Fibroblast of skin of right biceps (primary cell): ENCODE measurements at places on chromosomes 3 and 15.
A peak's percentile ranks its signal among the peaks of the same experiment; 100 is the strongest.

DNA sequence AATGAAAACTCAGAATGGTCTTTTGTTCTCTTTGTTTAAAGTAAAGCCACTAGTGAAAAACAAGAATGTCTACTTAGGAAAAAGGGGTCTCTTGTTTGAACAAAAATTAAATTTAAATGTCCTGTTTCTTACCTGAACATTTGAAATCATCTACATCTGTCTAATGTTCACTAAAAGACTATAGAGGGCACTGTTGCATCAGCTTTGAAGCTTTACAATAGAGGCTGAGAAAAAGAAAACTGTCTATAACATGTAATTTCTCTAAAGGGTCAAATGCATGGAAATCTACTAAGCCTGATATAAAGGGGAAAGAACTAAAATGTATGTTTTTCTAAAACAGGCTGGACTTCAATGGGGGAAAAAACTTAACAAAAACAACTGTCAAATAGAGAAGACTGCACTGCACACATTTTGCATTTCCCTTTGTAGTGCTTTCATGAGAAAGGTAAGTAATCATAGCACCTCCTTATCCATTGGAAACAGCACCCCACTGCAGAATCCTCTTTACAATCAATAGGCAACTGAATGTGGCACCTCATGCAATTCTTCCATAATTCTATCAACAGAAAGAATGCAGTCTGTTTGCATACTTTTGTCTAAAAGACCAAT lies 26.3 kb downstream of the DPH6 start:
- DNase-seq: peak; percentile 69

- DNase-seq: peak; percentile 47
Measured at GRCh38 chr15:64426845-64427465, 33.4 kb upstream of the ZNF609 start.

GRCh38 chr15:41256577-41257038 lies 25.5 kb downstream of the CHP1 start:
- DNase-seq: no peak

DNA sequence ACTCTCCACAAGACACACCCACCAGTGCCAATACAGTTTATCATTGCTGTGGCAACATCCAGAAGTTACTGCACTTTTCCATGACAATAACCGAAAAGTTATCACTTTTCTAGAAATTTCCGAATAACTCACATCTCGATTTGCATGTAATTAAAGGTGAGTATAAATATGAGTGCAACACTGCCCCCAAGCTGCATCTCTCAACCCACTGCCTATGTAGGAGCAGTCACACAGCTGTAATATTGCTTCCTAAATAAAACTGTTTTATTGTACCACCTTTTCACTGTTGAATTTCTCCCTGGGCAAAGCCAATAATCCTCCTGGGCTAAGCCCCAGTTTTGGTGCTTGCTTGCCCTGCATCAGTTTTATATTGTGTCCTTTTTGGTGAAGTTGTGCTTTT lies 601.0 kb upstream of the EPHA6 start:
- no peak for DNase-seq

- no peak for DNase-seq
Measured at GRCh38 chr15:38890194-38890593, 325.6 kb upstream of the RASGRP1 start.

GRCh38 chr3:66047311-66048050 lies 8.8 kb upstream of the MAGI1 start:
- DNase-seq: peak; percentile 99

DNA sequence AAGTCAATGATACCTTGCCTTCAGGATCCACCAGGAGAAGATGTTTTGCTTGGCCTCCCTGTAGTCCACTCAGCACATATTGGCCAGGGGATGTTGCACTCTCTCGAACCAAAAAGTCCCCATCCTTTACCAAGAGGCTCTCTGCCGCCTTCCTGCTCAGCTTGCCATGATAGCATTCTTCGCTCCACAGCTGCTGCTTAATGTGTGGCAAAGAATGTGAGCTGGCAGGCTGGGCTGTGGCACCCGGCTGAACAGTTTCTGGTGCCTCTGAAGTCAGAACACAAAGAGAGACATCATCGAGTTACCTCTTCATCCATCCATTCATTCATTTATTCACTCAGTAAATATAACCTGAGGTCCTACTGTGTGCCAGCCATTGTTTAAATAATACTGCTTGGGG lies 23.9 kb upstream of the CEP152 start:
- no peak for DNase-seq

DNA sequence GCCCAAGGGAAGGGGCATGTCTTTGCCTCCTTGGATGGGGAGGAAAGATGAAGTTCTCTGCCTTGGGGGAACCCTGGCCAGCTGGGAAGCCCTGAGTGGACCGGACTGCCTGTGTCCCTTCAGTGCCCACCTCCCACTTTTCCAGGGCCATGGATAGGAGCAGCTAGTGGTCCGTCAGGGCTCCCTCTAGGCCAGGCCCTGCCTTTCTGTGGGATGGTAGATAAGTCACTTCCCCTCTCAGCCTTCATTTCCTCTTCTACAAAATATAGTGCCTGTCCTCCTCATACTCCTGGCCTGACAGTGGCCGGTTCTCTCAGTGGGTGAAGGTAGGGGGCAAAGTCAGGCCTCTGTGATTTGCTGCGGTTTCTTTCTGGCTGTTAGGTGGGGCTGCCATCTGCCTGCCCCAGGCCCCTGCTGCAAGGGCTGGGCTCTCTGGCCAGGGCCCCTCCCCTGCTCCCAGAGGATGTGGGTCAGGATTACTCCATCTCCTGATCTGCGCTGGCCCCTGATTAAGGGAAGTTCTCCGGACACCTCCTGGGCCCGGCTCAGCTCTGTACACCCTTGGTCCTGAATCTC lies 1.4 kb downstream of the PLEKHO2 start:
- DNase-seq: peak; percentile 47

GRCh38 chr3:101281521-101282030 lies 38.8 kb downstream of the IMPG2 start:
- DNase-seq: peak; percentile 42

- peak; percentile 30 for DNase-seq
Measured at GRCh38 chr3:129934234-129935123, 40.0 kb upstream of the TRH start.

DNA sequence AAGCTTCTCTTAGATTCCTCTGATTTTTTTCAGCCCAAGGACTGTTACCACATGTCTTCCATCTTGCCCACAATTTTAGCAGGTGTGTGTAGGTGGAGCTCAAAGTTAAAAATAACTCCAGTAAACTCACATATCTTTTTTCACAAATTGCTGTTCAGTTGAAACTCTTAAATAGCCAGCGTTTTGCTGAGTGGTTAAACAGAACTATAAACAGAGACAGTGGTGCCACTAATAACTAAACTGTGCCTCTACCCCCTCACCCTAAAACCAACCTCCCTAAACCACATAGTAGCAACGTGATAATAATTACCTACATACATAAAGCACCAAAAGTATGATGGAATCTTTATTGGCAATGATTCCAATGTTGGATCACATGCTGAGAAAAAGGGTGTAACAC lies 525.1 kb downstream of the PDCD6IP start:
- no peak for DNase-seq

DNA sequence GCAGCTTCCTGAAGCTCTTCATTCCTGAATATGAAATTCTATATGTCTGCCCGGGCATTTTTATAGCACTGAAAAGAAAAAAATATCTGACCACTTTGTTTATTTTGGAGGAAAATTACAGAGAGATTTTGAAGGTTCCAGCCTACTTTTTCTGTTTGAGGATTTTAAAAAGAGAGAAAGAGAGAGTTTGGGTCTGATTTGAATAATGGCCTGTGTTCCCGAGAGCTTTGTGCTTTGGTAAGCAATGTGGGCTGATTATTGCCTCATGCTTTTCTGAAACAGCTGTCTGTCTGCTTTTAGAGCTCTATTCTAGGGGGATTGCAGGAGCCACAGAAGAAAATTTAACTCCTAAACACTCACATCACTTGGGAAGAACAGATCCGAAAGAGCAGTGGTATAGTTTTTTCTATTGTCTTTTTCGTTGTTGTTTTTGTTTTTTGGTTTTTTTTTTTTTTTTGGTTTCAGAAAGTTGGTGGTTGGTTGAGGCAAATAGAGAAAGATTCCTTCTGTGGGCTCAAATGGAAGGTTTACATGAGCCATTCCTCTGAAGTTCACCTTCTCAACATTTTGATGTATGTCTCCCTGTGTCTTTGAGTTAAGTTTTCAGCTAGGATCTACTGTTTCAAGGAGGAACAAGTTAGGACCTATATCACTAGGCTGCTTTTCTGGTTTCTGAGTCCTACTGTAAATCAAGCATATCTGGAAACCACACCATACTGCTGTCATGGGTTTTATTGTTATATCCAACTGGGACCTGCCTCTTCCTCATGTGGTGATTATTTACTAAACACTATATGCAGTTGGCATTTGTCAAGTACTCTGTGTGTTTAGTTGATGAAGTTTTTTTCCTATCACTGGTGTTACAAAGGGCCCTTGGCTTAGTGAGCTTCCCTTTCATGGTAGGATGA lies 178.9 kb downstream of the KCNMB2 start:
- peak; percentile 11 for DNase-seq

DNA sequence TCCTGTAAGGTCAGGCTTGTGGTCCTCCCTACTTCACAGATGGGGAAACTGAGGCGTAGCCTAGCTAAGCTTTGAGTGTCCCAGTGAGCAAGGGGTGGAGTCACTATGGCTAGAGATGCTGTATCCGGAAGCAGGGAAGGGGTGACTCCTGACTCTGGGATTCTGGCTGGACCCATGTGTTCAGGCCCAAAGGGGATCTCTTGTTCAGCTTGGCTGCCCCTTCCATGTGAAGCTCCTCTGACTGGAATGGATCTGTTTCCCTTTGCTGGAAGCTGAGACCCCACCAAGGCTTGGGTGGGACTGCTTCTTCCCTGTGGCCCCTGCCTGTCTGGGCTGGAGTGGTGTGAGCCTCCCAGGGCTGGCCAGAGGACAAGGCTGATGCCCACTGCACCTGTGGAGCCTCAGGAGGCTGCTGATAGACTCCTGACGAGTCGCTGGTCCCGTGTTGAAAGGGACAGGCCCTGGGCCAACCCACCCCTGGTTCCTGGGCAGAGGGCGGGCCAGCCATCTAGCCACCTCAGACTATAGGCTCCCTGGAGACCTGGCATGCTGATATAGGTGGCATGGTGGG lies 1.0 kb downstream of the MAPKAPK3 start:
- DNase-seq: no peak

DNA sequence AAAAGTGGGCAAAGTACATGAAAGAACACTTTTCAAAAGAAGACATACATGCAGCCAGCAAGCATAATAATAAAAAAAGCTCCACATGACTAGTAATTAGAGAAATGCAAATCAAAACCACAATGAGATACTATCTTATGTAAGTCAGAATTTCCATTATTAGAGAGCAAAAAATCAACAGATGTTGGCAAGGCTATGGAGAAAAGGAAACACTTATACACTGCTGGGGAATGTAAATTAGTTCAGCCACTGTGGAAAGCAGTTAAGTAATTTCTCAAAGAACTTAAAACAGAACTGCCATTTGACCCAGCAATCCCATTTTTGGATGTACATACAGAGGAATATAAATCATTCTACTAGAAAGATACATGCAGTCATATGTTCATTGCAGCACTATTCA lies 360.7 kb downstream of the NSUN3 start:
- DNase-seq: peak; percentile 88

GRCh38 chr3:145294572-145294971 lies 866.4 kb downstream of the PLOD2 start:
- no peak for DNase-seq

DNA sequence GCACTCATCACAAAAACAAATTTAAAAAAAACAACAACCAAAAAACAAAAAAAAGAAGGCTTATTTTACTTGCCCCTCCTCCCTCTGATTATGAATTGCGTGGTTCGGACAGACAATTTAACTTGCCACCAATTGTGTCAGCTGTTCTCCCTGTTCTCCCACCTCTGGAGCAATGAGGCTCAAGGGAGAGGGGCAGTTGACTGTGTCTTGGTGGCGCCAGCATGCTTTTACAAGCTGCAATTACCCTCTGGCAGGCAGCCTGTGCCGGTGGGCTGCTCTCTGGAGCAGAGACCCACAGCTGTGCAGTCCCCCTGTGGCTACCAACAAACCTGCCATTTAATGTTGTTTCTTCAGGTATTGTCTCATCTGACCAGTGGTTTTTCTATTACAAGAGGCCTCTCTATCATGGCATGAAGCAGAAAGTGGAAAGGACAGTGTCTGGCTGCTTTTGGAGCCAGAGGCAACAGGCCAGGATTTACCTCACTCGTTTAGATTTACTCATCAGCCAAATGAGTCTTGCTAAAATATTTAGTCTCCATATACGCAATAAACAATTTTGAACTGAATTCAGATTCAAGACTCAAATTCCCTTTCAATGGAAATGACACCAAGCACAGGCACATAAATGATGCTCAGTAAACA lies 192.0 kb upstream of the TPRG1 start:
- no peak for DNase-seq
